Stimulated activated CD4-positive, alpha-beta T cell treated with anti-CD3 and anti-CD28 coated beads, Interleukin-2, amount 100 ng/mL, for 48 hours (primary cell): ENCODE measurements at places on chromosomes 7 and 10.

DNA sequence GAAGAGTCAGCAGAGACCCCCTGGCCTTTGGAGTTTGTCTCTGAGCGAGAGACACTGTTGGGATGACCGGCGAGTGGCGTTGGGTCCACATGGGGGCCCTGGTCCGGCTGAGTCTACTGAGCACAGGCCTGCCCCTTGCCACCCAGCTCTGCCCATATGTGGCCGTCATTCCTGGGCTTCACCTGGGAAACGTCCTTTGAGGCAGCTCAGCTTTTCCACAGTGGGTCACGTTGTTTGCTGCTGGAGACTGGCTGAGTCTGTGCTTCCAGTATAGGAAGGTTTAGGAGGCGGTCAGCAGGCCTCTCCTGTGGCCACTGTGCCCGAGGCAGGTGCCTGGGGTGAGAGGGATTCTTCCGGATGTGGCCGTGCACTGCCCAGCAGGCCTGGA is 17.1 kb downstream of the ADAM8 start:
- DNase-seq: no peak

- DNase-seq: no peak
Observed at GRCh38 chr10:97723001-97723400, 9.5 kb downstream of the MARVELD1 start.

DNA sequence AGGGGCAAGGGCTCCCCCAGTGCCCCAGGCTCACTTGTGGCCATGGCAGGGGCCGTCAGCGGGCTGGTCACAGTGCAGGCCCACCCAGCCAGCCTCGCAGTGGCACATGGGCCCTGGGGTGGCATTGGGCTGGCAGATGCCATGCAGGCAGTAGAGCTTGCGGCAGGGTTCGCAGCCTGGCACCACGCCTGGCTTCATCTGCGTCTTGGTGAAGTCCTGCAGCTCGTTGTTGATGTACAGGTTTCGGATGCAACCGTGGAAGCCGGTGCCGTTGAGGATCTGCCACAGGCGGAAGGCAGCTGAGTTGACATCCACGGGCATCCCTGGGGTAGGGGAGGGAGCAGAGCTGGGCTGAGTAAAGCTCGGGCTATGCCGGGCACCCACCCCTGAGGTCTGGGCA is 170.6 kb downstream of the LCOR start:
- no peak for DNase-seq

GRCh38 chr7:99456288-99456687 is 9.7 kb downstream of the ATP5MF start:
- no peak for DNase-seq
